PC-3 (cell line): ENCODE measurements at places on chromosomes 1 and 21.

- no peaks in the 10 kb centered on the region for H3K27me3 ChIP-seq
- H3K27ac ChIP-seq = no peak overlapping the region
- DNase-seq = peak; percentile 75
- no peak overlapping the region for H3K4me3 ChIP-seq
- no peaks in the 10 kb centered on the region for H3K4me1 ChIP-seq
Measured at GRCh38 chr1:59718064-59718988, 96.4 kb upstream of the HOOK1 start.

GRCh38 chr1:93692451-93692861, 10.8 kb upstream of the BCAR3 start:
- peak overlapping the region; percentile 43 for H3K4me3 ChIP-seq
- H3K4me1 ChIP-seq = peaks cover 64% of the 10 kb centered on the region
- peaks cover 17% of the 10 kb centered on the region for H3K36me3 ChIP-seq
- H3K27ac ChIP-seq = peak overlapping the region; percentile 99

DNA sequence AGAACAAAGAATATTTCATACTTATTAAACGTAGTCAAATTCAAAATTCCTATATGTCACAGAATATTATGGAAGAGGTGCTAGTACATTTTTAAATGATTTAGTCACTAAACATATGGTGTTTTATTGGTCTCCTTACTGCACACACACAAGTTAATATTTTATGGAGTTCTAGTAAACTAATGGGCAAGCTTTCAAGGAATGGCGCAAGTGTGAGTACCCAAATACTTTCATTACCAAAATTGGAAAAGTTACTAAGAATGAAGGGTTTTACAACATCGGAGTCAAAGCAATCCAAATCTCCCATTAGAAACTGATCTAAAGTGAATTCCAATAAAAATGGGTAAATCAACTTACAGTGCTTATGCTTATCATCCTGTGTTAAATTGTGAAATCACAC, 921.9 kb downstream of the ADGRL2 start:
- H3K4me3 ChIP-seq = no peak overlapping the region
- no peaks in the 10 kb centered on the region for H3K4me1 ChIP-seq
- H3K27ac ChIP-seq = no peak overlapping the region
- no peaks in the 10 kb centered on the region for H3K27me3 ChIP-seq

DNA sequence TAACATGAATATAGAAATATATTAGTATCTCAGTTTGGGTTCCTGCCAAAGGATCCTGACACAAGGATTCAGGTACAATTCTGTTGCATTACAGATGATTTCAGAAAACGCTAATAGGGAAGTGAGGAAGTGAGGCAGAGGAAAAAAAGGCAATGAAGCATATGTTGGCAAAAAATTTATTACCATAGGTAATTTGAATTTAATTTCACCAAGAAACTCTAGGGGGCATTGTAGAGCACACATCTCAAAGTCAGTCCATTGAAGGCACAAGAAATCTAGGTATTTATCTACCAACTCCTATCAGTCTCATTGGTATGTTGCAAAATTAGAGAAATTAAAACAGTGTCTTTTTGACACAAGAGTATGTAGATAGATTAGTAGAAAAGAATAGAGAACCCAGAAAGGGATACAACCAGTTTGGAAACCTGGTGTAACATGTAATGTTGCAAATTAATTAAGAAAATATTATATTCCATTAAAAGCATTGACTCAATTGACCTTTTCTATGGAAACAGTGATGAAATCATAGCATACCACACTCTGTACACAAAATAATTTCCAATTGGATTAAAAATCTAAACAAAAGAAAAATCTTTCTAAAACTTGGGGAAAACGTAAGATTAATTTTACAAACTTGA, 104.9 kb upstream of the SNX7 start:
- DNase-seq = peak; percentile 71
- no peaks in the 10 kb centered on the region for H3K36me3 ChIP-seq
- no peaks in the 10 kb centered on the region for H3K27me3 ChIP-seq
- no peaks in the 10 kb centered on the region for H3K4me1 ChIP-seq

- DNase-seq = peak; percentile 73
- peak overlapping the region; percentile 92 for H3K27ac ChIP-seq
- no peaks in the 10 kb centered on the region for H3K27me3 ChIP-seq
- H3K4me1 ChIP-seq = peaks cover 17% of the 10 kb centered on the region
- H3K36me3 ChIP-seq = peaks cover 16% of the 10 kb centered on the region; the same call in 1 of the 2 replicates
- peak overlapping the region; percentile 89 for H3K4me3 ChIP-seq
Measured at GRCh38 chr1:53326598-53327181, 1.2 kb downstream of the LRP8 start.

DNA sequence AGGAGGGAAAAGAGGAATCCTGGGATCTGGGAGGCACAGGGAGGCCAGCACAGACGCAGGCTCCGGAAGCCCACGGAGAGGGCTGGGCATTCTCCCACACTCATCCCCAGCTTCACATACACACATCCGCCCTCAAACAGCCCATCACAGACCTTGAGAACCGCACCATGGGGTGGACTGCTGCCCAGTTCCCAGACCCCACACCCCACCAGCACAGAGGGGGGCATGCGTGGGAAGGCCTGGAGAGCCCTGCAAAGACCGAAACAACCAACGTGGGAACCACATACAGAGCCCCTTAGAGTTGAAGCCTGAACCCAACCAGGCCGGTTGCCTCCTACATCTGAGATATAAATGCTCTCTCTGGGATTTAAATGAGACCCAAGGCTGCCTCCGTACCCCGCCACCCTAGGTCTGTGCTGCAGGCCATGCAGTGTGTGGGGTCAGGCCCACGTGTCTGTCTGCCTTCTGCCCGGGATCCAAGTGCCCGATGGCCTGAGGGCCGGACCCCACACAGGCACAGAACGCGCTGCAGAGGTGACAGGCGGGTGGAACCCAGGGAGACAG, 126.2 kb upstream of the COL6A1 start:
- no peak overlapping the region for H3K4me3 ChIP-seq
- no peaks in the 10 kb centered on the region for H3K36me3 ChIP-seq
- H3K27ac ChIP-seq = no peak overlapping the region
- no peaks in the 10 kb centered on the region for H3K4me1 ChIP-seq
- DNase-seq = no peak

DNA sequence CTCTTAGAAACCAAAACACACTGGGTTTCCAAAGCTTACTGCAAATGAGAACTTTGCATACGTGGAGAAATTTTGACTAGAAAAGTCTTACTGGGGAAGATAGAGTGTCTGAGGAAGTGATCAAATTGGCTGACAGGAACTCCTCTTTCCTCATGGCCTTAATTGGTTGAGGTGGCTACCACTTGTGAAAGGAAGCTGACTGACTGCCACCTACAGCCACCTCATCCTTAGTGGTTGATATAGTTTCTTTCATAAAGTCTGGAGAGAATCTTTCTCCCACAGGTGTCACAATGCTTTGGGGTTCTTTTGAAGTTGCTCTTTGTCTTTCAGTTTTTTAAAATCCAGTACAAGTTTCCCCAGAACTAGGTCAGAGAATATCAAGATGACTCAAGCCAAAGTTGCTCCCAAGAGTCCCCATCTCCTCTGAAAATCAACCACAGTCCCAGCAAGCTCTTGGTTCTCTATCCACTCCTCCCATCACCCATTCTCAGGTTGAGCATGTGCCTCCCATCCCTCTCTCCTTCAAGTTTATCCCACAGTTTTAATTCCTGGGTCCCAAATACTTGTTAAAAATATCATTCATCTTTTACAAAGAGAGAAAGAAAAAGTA, 43.3 kb downstream of the GPR88 start:
- peaks cover 14% of the 10 kb centered on the region for H3K4me1 ChIP-seq
- no peak for DNase-seq
- H3K4me3 ChIP-seq = no peak overlapping the region
- H3K27me3 ChIP-seq = no peaks in the 10 kb centered on the region
- H3K36me3 ChIP-seq = no peaks in the 10 kb centered on the region

GRCh38 chr1:93776728-93777127, 95.1 kb upstream of the BCAR3 start:
- no peaks in the 10 kb centered on the region for H3K36me3 ChIP-seq
- H3K4me1 ChIP-seq = peaks cover 52% of the 10 kb centered on the region
- H3K27ac ChIP-seq = peak overlapping the region; percentile 79

GRCh38 chr1:116514708-116515525, 55.9 kb downstream of the CD58 start:
- H3K4me1 ChIP-seq = peaks cover 37% of the 10 kb centered on the region
- H3K27ac ChIP-seq = peak overlapping the region; percentile 98
- H3K36me3 ChIP-seq = 0 out of 2 replicates have a peak, but pooled peaks cover 4% of the 10 kb centered on the region
- H3K27me3 ChIP-seq = no peaks in the 10 kb centered on the region
- peak overlapping the region; percentile 2; the same call in 1 of the 2 replicates for H3K4me3 ChIP-seq

GRCh38 chr1:204623894-204624361, 61.6 kb downstream of the LRRN2 start:
- H3K4me1 ChIP-seq = peaks cover 44% of the 10 kb centered on the region
- H3K36me3 ChIP-seq = no peaks in the 10 kb centered on the region
- DNase-seq = peak; percentile 51
- H3K27me3 ChIP-seq = no peaks in the 10 kb centered on the region
- H3K4me3 ChIP-seq = no peak overlapping the region

DNA sequence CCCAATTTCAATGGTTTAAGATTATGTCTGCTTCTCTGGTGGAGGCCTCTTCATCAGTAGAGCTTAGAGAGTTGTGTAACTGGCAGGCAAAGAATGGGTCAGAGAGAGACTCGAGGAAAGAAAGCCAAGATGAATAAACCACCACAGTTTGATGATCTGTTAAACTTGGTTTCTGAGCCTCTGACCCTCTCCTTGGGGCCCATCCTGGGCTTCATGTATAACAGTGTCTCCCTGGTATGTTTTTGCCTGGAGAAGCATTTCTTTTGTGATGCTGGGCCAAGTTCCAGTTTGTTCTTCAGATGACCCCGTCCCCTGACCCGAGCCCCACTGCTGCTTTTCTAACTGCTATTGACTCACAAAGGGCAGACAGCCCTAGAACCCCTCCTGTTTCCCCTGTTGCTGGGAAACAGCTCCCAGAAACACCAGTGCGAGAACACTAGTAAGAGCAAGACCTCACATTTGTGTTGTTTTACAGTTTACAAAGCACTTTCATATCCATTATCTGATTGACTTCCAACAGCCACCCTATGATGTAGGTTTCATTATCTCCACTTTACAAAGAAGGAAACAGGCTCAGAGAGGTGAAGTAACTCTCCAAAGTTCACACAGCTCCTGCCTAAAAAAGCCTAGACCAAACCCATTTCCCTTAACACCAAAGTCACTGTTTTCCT, 9.0 kb downstream of the CD2 start:
- H3K4me3 ChIP-seq = no peak overlapping the region
- H3K36me3 ChIP-seq = no peaks in the 10 kb centered on the region
- H3K27ac ChIP-seq = no peak overlapping the region
- H3K4me1 ChIP-seq = no peaks in the 10 kb centered on the region
- H3K27me3 ChIP-seq = no peaks in the 10 kb centered on the region
- no peak for DNase-seq

GRCh38 chr21:28822486-28823335, 170.0 kb downstream of the LTN1 start:
- H3K4me3 ChIP-seq = no peak overlapping the region
- H3K27me3 ChIP-seq = no peaks in the 10 kb centered on the region
- DNase-seq = peak; percentile 53
- H3K27ac ChIP-seq = no peak overlapping the region

DNA sequence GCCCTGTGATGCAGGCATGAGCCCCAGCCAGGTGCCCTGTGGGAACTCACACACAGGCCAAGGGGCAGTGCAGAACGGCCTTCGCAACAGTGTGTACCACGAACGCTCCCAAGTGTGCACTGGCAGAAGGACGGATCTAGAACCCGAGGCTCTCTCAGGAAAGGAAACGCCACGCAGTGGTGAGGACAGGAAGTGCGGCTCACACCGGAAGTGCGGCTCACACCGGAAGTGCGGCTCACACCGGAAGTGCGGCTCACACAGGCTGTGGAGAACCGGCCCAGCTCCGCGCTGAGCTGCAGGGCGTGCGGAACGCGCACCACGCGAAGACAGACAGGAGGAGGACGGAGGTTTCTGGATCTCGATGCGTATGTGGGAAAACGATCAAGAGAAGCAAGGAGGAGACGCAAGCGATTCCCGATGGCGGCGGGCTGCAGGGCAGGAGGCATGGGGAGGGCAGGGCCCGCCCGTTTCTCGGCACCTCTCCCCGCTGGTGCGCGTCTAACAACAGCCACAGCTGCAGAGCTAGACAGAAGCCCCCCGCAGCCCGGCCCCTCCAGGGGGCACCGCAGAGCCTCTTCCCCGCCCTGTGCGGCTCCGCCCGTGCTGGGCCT, 35.9 kb upstream of the TMEM52 start:
- H3K4me1 ChIP-seq = peaks cover 6% of the 10 kb centered on the region; the same call in 1 of the 2 replicates
- no peaks in the 10 kb centered on the region for H3K36me3 ChIP-seq
- DNase-seq = no peak
- H3K27ac ChIP-seq = no peak overlapping the region
- peaks cover 13% of the 10 kb centered on the region for H3K27me3 ChIP-seq

GRCh38 chr1:151888972-151889570, 20.2 kb downstream of the THEM4 start:
- H3K27me3 ChIP-seq = no peaks in the 10 kb centered on the region
- DNase-seq = peak; percentile 62
- peaks cover 26% of the 10 kb centered on the region for H3K4me1 ChIP-seq
- H3K4me3 ChIP-seq = no peak overlapping the region
- no peaks in the 10 kb centered on the region; the same call in 1 of the 2 replicates for H3K36me3 ChIP-seq

- H3K27ac ChIP-seq = no peak overlapping the region
- no peak for DNase-seq
- peaks cover 69% of the 10 kb centered on the region for H3K36me3 ChIP-seq
- no peak overlapping the region for H3K4me3 ChIP-seq
- no peaks in the 10 kb centered on the region for H3K27me3 ChIP-seq
Measured at GRCh38 chr1:228097333-228098081, 5.6 kb downstream of the C1orf35 start.

GRCh38 chr1:185971688-185972087, 237.5 kb downstream of the HMCN1 start:
- H3K27ac ChIP-seq = no peak overlapping the region
- peaks cover 36% of the 10 kb centered on the region for H3K4me1 ChIP-seq
- DNase-seq = peak; percentile 60
- H3K36me3 ChIP-seq = no peaks in the 10 kb centered on the region

- no peak for DNase-seq
- H3K27me3 ChIP-seq = no peaks in the 10 kb centered on the region
- no peak overlapping the region for H3K4me3 ChIP-seq
- H3K36me3 ChIP-seq = peaks cover 19% of the 10 kb centered on the region; the same call in 1 of the 2 replicates
- no peak overlapping the region for H3K27ac ChIP-seq
- H3K4me1 ChIP-seq = peaks cover 11% of the 10 kb centered on the region; the same call in 1 of the 2 replicates
Measured at GRCh38 chr1:204361781-204362180, 2.1 kb upstream of the PLEKHA6 start.

GRCh38 chr1:41704196-41704595, 214.5 kb downstream of the HIVEP3 start:
- no peak overlapping the region for H3K4me3 ChIP-seq
- H3K27ac ChIP-seq = no peak overlapping the region
- DNase-seq = no peak
- no peaks in the 10 kb centered on the region for H3K27me3 ChIP-seq
- H3K4me1 ChIP-seq = no peaks in the 10 kb centered on the region

- no peaks in the 10 kb centered on the region for H3K27me3 ChIP-seq
- no peaks in the 10 kb centered on the region for H3K36me3 ChIP-seq
- peaks cover 41% of the 10 kb centered on the region for H3K4me1 ChIP-seq
- peak; percentile 95 for DNase-seq
Measured at GRCh38 chr21:33383056-33383888, 19.9 kb upstream of the IFNGR2 start.
